ENCODE measurements at places on chromosomes 3 and 15. TPM values are rescaled to one million over a fixed set of nuclear protein-coding genes. Genes with fewer than 3 reads are reported as not detected.

GRCh38 chr3:52915294-52915693 lies 17.9 kb upstream of the STIMATE start:
- no peak for DNase-seq

- no peak for DNase-seq
Observed at GRCh38 chr3:52210550-52211046, 12.6 kb downstream of the ALAS1 start.

The SATB1 gene
- 87.9 TPM for total RNA-seq

- no peak for DNase-seq
Observed at GRCh38 chr15:85619992-85620689, 174.6 kb downstream of the KLHL25 start.

GRCh38 chr3:52005571-52005986 lies 9.9 kb upstream of the RPL29 start:
- DNase-seq = no peak

The GOLGA8T gene
- total RNA-seq = not detected

Data from mucosa of descending colon (tissue), 3 donors.